ENCODE measurements at places on chromosomes 16 and 17. TPM values are rescaled to one million over a fixed set of nuclear protein-coding genes. Genes with fewer than 3 reads are reported as not detected.

Gene LGALS9
- total RNA-seq, result 2.3 TPM

Gene MMD
- 8.4 TPM for total RNA-seq

Gene PIGQ
- 33.8 TPM for total RNA-seq

Gene QPRT
- 123 TPM for total RNA-seq

Gene NKD1
- not detected for total RNA-seq

Gene BHLHA9
- not detected for total RNA-seq

Gene KRT36
- under 0.01 TPM for total RNA-seq

Gene NOG
- 0.64 TPM for total RNA-seq

Gene KCNJ16
- not detected for total RNA-seq

Gene ZP2
- total RNA-seq, result not detected

Gene HLF
- total RNA-seq, result not detected

Gene DRC7
- not detected for total RNA-seq

Gene RCVRN
- total RNA-seq, result not detected

Gene MAF
- 3.5 TPM for total RNA-seq

Gene ARHGAP44
- total RNA-seq, result 0.64 TPM

Gene GDPD1
- total RNA-seq, result 2.6 TPM

Gene KRTAP9-4
- not detected for total RNA-seq

Gene CD7
- not detected for total RNA-seq

Gene TBKBP1
- total RNA-seq, result 10.0 TPM

Gene CA4
- total RNA-seq, result not detected

Gene CRISPLD2
- total RNA-seq, result 44.0 TPM

Gene DLX3
- not detected for total RNA-seq

Gene KRT34
- 26.7 TPM for total RNA-seq

Gene GJC1
- total RNA-seq, result 40.6 TPM

Gene TMEM106A
- total RNA-seq, result 11.7 TPM

Gene TBC1D3E
- total RNA-seq, result 0.32 TPM

Gene SOX8
- total RNA-seq, result not detected

Gene CDH8
- not detected for total RNA-seq

Gene NOD2
- not detected for total RNA-seq

Gene MYH2
- total RNA-seq, result not detected

Gene COQ7
- 10.0 TPM for total RNA-seq

Gene SEPTIN1
- not detected for total RNA-seq

Gene IL21R
- total RNA-seq, result 0.43 TPM

Gene KRTAP4-4
- total RNA-seq, result not detected

Gene HES7
- total RNA-seq, result not detected

Gene FOXJ1
- not detected for total RNA-seq

Gene GRIN2A
- under 0.01 TPM for total RNA-seq

Gene FBXO47
- total RNA-seq, result not detected

Gene LCAT
- total RNA-seq, result 9.3 TPM

Gene BCAR1
- total RNA-seq, result 87.2 TPM

Gene HS3ST6
- not detected for total RNA-seq

Gene TLCD3B
- not detected for total RNA-seq

Gene SCARF1
- total RNA-seq, result 0.64 TPM

Gene MYH1
- total RNA-seq, result not detected

Gene LGALS9B
- not detected for total RNA-seq

Gene KRTAP2-1
- total RNA-seq, result not detected

Gene PMFBP1
- total RNA-seq, result under 0.01 TPM

Gene SALL1
- total RNA-seq, result 3.5 TPM

Gene NPIPA8
- 0.32 TPM for total RNA-seq

Gene MCRIP2
- 14.8 TPM for total RNA-seq

Gene SMIM5
- under 0.01 TPM for total RNA-seq

Gene IRF8
- total RNA-seq, result not detected

Gene XAF1
- total RNA-seq, result 45.8 TPM

Gene CMTM2
- not detected for total RNA-seq

Gene VAT1
- total RNA-seq, result 320 TPM

Gene STAT5A
- total RNA-seq, result 13.8 TPM

Gene PRR11
- total RNA-seq, result 11.2 TPM

Data from fibroblast of villous mesenchyme (primary cell).